ENCODE measurements at places on chromosomes 4 and X. TPM values are rescaled to one million over a fixed set of nuclear protein-coding genes. Genes with fewer than 3 reads are reported as not detected.

IL1RAPL1 gene
- 0.23 TPM for total RNA-seq

SATL1 gene
- total RNA-seq, result 0.14 TPM

XG gene
- 0.97 TPM for total RNA-seq

LRIT3 gene
- total RNA-seq, result 0.43 TPM

SMPX gene
- 0.70 TPM for total RNA-seq

GTPBP6 gene
- total RNA-seq, result 66.8 TPM

UGT2A1 gene
- not detected for total RNA-seq

- peak; percentile 43 for DNase-seq
- no peak overlapping the region for H3K4me3 ChIP-seq
- H3K27me3 ChIP-seq, result no peaks in the 10 kb centered on the region
- peaks cover 43% of the 10 kb centered on the region for H3K36me3 ChIP-seq
Measured at GRCh38 chr4:118740869-118741268, 55.7 kb downstream of the METTL14 start.

DNA sequence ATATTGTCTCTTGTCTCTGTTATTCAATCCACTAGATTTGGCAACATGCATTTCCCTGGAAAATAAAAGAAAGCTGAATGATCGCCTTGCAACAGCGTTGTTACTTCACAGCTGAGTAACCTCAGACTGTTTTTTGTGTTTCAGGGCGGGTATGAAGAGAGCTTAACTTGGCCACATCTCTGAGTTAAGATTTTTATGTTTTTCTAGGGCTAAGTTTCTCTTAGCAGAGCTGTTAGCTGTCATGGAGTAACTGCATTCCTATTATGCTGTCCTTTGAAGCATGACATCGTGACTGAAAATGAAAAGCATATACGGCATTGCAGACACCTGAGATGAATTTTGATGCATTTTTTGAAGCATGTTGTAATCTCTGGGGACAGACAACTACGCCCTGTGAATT, 1798.9 kb downstream of the PCDH7 start:
- H3K27ac ChIP-seq, result no peak overlapping the region
- no peaks in the 10 kb centered on the region for H3K27me3 ChIP-seq
- no peak overlapping the region for H3K4me3 ChIP-seq
- H3K4me1 ChIP-seq, result no peaks in the 10 kb centered on the region
- no peak for DNase-seq

DNA sequence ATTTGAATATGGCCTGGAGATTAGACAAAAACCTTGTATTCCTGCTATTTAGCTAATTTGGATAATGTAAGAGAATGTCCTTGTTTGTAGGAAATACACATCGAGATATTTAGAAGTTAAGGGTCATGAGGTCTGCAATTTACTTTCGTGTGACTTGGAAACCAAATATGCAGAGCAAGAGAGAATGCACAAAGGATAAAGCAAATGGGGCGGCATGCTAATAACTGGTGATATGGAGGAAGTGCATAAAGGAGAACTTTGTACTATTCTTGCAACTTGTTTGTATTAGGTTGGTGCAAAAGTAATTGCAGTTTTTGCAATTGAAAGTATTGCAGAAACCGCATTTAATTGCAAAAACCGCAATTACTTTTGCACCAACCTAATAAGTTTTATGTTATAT, 7.2 kb upstream of the CXCR3 start:
- H3K27me3 ChIP-seq, result no peaks in the 10 kb centered on the region
- no peak overlapping the region for H3K4me3 ChIP-seq
- no peaks in the 10 kb centered on the region for H3K36me3 ChIP-seq
- no peaks in the 10 kb centered on the region for H3K4me1 ChIP-seq

DNA sequence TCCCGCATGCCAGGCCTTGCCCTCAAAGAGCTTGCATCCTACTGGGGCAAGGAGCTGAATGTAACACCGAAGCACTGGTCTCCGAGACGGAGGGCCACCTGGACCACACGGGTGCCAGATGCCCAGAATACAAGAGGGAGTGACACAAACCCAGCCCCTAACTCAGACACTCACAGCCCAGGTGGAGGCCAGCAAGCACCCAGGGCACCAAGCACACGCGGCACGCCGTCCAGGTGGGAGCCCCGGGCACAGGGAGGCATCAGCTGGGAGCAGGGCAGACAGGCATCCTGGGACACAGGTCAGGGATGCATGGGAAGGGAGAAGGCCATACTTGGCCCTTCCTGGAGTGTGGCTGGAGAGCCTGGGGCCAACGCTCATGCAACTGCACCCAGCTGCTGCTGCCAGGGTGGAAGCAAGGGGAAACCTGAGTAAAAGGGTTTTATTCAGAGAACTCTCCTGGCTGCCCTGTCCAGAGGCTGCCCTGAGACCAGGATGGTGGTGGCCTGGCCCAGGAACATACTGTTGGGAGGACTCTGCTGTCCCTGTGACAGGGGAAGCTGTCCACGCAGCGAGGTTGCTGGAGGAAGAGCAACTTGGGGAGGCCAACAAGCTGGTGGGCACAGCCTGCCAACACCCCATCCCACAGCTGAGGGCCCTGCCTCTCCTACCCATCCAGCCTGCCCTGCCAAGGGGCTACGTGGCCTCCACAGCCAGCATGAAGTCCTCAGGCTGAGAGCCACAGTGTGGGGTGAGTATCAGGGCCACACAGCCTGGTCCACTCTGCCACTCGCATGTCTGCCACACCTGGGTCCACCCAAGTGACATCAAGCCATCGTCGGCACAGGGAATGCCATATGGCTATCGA, 22.2 kb upstream of the PPP2R2C start:
- H3K27ac ChIP-seq, result no peak overlapping the region
- H3K4me1 ChIP-seq, result no peaks in the 10 kb centered on the region
- no peak overlapping the region for H3K4me3 ChIP-seq
- no peak for DNase-seq
- no peaks in the 10 kb centered on the region for H3K27me3 ChIP-seq

DNA sequence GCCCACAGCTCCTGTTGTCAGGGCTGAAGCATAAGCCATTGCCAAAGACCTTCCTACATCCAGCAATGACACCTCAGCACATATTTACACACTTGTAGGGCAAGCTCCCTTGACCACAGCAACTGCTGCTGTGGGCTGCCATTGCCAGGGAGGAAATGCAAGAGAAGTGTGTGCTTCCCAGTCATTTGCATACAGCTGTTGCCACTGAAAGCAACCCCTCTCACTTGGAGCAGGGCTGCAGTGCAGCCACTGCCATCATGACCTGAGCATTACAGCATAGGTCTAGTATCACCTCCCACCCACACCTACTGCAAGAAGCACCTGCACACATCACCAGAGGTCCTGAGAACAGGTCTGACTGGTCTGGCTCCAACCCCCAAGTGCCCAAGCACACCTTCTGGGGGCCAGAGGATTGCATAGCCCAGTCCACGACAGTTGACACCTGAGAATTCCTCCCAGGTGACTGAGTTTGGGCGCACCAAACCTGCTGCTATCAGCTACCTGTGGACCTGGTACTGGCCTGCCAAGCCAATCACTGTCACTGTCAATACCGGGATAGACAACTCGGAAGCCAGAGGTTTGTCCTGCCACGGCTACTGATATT, 636.5 kb upstream of the SLIT2 start:
- H3K36me3 ChIP-seq, result 0 out of 2 replicates have a peak, but pooled peaks cover 3% of the 10 kb centered on the region
- H3K27me3 ChIP-seq, result no peaks in the 10 kb centered on the region
- H3K27ac ChIP-seq, result no peak overlapping the region
- H3K4me1 ChIP-seq, result no peaks in the 10 kb centered on the region

DNA sequence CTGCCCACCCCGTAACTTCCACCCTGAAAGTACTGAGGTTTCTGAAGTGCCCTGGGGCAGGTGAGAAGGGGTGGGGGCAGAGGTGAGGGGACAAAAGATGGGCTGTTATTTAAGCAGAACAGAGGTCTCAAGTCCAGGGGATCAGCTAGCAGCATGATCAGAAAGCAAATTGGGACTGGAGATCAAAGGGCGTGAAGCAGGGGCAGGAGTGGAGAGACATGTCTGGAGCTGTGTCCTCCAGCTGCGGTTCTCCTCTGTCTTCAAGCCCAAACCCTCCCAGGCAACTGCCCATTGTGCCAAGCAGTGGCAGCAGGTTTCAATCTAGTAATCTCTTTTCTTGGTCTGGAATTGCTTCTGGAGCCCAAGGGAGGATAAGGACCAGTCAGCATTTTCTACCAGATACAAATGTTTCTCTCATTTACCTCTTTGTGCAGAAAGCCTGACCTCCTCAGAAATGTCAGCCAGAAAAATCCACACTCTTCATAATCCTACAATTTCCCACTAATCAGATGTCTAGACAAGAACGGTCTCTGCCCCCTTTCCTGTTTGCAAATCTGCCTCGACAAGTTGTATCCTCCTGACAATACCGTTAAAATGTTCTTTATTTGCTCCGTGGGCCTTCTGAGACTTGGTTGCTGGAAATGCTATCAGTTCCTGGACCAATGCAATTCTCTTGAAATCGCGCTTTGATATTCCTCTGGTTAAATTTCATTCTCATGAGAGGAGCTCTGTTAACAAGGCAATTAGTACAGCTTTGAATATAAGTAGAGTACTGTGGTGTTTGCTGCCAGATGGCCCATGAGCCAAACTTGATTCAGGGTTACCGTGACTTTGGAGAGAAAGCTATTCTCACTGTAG, 23.2 kb upstream of the RASL11B start:
- H3K36me3 ChIP-seq, result no peaks in the 10 kb centered on the region
- H3K4me3 ChIP-seq, result no peak overlapping the region
- DNase-seq, result no peak
- no peak overlapping the region for H3K27ac ChIP-seq

DNA sequence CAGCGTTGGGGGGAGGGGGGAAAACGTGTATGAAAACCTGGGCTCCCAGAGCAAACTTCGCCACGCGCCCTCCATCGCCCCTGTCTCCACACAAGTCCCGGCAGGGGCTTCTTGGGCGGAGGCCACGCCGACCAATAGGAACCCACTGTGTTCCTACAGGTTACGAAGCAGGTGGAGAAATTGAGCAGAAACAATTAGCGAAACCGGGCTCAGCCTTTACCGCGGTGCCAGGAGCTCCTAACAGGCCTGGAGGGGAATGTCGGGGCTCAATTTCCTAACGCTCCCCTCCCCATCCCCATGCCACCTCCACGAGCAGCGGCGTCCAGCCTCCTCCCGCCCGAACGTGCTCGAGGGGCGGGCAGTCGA, 589 bp upstream of the KIT start:
- peak overlapping the region; percentile 96 for H3K4me3 ChIP-seq
- peaks cover 46% of the 10 kb centered on the region for H3K27me3 ChIP-seq
- no peaks in the 10 kb centered on the region for H3K36me3 ChIP-seq
- H3K4me1 ChIP-seq, result peaks cover 24% of the 10 kb centered on the region
- peak; percentile 65 for DNase-seq

Data from GM23338 (cell line).